Esophagus squamous epithelium (tissue), 5 donors: ENCODE measurements at places on chromosomes 4 and X.

DNA sequence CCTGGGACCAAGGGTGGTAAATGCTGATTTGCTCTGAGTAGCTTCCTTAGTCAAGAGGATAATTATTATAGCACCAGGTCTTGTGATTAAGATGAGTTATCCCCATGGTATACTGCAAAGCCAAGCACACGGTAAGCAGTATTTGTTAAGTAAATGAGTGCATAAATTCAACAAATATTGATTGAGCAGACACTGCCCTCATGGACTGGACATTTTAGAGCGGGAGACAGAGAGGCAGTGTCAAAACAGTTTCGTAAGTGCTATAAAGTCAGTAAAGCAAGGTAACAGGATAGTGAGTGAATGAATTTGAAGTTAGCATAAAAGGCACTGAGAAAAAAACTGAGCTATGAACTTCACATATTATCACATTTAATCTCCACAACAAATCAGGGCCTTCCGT is 13.9 kb downstream of the PHF8 start:
- no peak for DNase-seq

GRCh38 chr4:93749292-93749761 is 79.2 kb upstream of the ATOH1 start:
- no peak for DNase-seq

- DNase-seq: no peak
Observed at GRCh38 chrX:44898411-44899221, 25.6 kb downstream of the KDM6A start.

- DNase-seq: no peak
Observed at GRCh38 chr4:82951196-82951595, 50.7 kb downstream of the THAP9 start.

- no peak for DNase-seq
Observed at GRCh38 chr4:25813448-25814106, 49.2 kb downstream of the SEL1L3 start.

- DNase-seq: no peak
Observed at GRCh38 chr4:147596981-147597380, 20.2 kb upstream of the TMEM184C start.

DNA sequence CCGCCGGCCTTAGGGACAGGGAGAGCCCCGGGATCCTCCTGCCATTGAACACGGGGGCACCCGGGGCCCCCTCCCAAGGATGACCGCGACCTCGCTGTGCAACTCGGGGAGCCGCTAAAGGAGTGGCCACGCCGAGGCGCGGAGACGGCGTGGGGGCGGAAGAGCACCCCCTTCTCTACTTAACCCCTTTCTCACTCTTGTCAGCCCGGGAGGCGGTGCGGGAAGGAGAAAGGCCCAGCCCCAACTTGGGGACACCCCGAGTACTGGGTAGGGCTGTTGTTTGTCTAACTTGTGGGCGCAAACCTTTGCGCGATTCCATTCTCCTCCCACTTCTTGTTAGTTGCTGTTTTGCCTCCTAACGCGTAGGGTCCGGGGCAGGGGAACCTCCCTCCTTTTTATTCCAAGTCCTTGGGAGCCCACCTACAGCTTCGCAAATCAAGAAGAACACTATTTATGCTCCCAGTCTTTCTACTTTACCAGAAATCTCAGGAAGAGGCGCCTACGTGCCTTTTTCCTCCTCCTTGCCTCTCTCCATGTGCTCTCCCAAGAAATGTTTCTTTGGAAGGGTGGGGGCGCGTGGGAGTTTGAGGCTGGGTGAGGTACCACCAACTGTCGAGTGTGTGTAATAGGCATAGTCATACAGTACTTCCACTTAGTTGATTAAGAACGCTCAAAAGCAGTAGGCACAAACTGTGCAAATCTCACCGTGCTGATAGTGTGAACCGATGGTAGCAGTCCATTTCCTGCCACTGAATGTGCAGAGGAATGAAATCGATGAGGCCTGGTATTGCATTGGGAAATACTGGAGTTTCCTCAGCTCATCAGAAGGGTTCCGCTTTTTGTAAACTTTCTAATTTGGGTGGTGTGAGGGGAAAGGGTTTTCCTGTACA is 813 bp downstream of the DIAPH2 start:
- no peak for DNase-seq

DNA sequence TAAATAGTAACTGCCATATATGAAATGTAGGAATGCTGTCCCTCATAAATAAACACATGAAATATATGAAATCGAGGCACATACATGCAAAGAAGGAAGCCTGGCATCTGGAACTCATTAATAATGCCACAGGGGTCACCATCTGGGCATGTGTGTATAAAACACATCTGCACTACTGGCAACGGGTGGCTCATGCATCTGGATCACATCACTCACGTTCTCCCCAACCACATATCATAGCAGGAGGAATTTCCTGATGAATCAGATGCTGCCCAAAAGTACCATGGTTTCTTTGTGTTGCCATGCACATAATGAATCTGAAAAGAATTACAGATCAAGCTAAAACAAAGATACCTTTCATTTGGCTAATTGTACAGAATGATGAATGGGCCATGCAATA is 28.6 kb downstream of the RNF175 start:
- DNase-seq: no peak

- DNase-seq: no peak
Observed at GRCh38 chrX:131801066-131801465, 222.0 kb upstream of the STK26 start.

DNA sequence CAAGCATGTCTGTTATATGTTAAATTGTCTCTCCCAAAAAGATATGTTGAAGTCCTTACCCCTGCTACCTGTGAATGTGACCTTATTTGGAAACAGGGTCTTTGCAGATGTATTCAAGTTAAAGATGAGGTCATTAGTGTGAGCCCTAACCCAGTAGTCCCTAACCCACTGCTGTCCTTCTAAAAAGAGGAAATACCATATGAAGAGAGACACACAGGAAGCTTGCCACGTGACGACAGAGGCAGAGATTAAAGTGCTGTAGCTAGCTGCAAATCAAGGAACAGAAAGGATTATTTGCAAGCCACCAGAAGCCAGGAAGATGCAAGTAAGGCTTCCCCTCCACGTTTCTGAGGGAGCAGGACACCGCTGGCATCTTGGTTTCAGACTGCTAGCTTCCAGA is 150.1 kb downstream of the HNRNPD start:
- no peak for DNase-seq

DNA sequence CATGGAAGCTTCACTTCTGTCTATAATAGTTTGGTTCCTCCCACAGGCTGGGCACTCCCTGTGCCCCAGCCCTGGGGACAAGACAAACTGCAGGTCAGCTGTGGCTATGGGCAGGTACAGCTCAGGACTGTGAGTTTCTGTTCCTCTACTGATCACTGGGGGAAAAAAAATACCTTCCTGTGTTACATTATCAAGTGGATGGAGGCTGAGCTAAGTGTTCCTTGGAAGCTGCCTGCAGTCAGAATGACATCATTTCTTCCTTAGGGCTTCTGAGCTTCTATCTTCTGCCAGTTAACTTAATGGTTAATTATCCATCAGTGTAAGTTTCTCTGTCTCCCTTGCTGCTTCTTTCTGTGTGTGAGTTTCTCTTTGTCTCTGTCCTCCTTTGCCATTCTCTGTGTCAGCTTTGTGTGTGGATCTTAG is 4.6 kb downstream of the RAB33A start:
- no peak for DNase-seq

DNA sequence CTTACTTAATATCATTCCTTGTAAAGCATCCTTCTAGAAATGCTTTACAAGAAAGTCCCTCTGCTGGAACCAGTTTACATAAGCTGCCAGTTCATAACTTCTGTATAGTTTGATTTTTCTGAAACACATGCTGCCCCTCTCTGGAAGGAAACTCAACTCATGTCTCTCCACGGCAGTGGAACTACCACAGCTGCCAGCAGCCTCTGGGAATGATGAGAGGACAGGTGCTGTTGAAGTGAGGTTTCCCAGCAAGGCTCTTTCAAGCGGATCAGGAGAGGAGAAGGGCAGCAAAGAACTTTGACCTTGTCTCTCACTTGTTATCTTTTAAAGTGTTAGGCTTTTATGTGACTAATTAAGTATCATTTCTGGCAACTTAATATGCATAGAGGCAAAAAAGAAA is 7.3 kb downstream of the GRPR start:
- no peak for DNase-seq

- no peak for DNase-seq
Observed at GRCh38 chrX:125627676-125628075, 308.0 kb downstream of the TEX13C start.

DNA sequence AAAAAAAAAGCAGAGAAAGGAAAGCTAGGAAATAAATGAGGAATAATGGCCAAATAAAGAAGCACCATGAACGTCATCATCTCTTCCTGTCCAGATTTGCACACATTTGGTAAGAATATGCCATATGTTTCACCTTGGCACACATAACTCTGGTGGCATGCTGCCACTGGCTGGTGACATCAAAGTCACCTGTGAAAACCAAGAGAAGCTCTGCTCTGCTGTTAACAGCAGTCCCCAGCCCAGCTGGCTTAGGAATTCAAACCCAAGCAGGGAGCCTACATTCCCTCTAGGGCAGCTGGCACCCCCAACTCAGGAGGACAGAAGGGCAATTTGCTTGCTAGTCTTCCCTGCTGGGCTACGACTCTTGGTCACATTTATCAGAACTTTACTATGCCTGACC is 77.6 kb downstream of the RASL11B start:
- DNase-seq: no peak

- DNase-seq: no peak
Observed at GRCh38 chr4:156252358-156252921, 298.8 kb upstream of the CTSO start.

DNA sequence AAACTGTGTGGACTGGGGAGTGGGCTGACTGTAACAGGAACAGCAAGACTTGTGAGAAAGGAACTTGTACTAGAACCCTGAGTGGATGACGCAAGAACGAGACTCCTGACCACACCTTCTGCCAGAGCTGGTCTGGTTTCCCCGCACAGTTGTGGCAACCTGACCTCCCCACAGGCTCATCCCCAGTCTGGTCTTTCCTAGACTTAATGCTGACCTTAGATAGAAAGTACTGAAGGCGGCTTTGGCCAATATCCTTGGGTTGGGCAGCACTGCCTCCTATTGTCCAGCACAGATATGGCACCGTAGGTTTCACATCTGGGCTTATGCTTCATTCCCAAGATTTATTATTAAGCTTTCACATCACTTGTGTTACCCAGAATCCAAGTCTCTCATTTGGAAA is 137.8 kb upstream of the FRG1 start:
- no peak for DNase-seq

- no peak for DNase-seq
Observed at GRCh38 chr4:7668271-7668670, 233.5 kb upstream of the PSAPL1 start.

DNA sequence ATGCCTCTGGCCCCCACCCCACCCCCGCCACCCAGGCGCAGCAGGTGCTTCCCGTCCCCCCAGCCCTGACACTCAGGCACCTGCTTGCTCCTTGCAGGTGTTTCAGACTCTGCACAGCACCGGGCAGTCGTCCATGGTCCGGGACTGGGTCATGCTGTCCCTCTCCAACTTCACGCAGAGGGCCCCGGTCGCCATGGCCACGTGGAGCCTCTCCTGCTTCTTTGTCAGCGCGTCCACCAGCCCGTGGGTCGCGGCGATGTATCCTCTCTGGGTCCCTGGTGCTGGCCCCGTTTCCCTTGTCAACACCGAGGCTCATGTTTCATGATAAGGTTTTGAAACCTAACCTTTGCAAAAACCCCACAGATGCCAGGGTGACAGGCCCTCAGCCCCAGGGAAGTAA is 10.2 kb upstream of the MSANTD1 start:
- no peak for DNase-seq

DNA sequence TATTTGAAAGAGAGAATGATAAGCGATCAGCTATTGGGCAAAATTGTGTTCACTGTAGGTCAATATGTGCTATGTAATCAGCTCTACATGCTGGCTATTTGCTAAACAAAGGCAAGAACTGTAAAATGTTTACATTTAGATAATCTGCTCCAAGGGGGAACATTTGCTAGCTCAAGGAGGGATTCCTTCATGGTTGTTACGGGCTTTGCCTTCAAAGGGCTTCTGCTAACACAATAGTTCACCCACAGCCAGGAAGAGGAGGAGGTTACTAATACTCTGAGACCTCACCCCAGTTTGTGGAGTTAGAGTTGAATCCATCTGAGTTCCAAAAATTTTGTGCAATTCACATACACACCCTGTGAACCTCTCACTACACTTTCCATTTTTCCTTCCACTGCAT is 107.6 kb upstream of the BMP3 start:
- DNase-seq: no peak

- no peak for DNase-seq
Observed at GRCh38 chr4:140176735-140177134, 22.8 kb upstream of the MAML3 start.

DNA sequence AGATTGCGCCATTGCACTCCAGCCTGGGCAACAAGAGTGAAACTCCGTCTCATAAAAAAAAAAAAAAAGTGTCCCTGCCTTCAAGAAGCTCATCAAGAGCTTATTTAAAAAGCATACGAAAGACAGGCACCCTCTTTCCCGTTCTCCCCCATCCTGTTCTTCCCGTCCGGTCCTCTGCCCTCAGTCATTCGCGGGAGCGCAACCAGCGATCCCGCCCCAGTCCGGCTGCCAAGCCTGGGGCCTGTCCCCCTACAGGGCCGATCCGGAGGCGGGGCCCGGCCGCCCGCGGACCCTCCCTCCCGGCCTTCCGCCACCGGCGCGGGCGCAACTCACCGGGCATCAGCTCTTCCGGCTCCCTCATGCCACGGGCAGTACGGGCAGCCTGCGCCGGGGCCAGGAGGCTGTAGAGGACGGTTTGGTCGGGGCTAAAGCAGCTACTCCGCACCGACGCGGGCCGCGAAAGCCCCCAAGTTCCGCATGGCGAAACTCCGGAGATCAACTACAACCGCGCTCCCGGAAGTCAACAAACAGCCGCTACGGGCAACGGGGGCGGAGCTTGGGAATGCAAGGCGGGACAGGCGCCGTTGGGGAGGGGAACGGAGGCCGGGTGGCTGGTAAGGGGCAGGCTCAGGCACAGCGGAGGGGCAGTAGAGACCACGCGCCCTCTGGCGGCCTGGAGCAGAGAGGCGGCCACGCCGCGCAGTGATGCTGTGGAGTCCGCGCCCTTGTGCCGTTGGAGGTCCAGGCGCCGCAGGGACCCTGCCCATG is at the start of gene RPGR:
TSS of gene RPGR (minus strand) at position 503 of the 768 bp plus-strand sequence. CDS start at position 361, 142 bp downstream.
- peak; percentile 73 for DNase-seq

GRCh38 chr4:102328045-102328444 is 17.2 kb downstream of the SLC39A8 start:
- DNase-seq: no peak

DNA sequence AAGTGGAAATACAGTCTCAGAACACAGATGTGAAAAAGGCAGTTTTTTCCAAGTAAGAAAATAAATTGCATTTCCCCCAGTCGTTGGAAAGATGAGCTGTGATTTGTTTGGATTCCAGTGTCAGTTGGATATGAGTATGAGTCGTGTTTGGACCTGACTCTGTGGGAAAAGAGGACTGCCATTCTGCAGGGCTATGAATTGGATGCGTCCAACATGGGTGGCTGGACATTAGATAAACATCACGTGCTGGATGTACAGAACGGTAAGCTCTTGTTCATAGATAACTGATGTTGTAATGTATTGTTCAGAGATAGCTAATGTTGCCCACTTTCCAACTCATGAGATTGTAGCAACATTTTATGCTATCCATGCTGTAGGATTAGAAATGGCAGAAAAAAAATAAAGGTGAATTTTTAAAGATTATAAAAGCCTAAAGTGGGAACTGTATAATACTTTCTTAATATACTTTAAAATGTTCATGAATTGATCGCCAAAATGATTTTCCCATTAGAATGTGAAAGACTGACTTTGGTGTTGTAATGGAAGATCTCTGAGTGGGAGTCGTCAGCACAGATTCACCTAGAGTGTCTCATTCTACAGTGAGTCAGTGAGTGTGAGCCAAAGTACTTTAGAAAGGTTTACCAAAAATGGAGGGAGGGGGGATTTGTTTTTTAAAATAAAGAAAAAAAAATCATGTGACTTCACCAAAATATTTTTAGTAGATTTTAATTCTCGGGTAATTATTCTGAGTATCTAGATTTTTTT is 178.7 kb downstream of the DCTD start:
- DNase-seq: no peak
